Posterior cingulate gyrus (tissue), 11 donors: ENCODE measurements at places on chromosomes 5 and 9.

DNA sequence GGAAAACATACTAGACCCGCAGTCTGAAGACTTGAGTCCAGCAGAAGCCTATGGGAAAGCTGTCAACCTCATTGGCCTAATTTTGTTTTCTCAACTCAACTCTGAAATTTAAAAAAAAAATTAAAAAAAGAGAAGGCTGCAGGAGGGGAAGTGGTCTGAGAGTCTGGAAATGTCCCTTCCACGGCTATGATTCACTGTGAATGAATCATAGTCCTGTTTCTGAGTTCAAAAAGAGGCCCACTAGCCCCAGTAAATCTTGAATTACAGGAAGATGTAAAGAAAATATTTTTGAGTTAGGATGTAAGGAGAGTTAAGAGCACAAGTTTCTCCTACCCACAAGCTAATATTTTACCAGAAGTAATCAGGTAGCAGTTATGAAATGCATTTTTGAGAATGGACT is 565.5 kb upstream of the DMAC1 start:
- no peak for DNase-seq

- DNase-seq = no peak
Measured at GRCh38 chr9:107273634-107274033, 9.4 kb upstream of the RAD23B start.

DNA sequence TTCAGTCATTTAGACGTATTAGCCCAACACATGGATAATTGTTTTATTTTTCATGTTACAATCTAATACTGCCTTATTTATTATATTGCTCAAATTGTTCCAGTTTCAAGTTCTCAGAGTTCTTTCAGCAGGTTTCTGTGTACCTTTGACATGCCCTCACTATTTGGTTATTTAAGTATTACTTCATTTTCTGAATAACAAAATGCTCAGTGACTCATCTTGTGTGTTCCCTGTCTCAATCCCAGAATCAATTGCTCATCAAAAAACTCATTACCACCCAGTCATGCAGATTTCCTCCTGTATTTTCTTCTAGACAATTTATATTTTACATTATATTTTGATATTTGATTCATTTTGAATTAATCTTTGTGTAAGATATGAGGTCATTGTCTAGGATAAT is 562.6 kb downstream of the ANXA1 start:
- DNase-seq = no peak

- DNase-seq = no peak
Measured at GRCh38 chr9:135601988-135602387, 37.4 kb downstream of the GLT6D1 start.

- DNase-seq = no peak
Measured at GRCh38 chr5:149728303-149728702, 1.8 kb upstream of the PPARGC1B start.

DNA sequence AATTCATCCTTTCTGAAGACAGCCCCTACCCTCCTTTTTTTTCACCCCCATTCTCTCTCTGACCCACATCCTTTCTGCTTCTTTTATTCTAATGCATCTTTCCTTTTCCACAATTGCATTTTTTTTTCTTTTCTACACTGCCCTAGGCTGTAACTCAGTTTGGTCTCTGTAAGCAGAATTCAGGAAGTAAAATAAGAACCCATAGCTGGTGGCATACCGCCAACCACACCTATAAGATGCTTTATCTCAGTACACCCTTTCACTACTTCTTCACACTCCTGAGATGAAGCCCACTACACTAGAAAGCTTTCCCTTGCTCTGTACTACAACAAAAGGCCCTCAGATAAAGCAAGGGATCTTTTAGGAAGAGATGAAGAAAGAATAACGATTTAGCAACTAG is 16.1 kb upstream of the TSSK1B start:
- DNase-seq = no peak

- no peak for DNase-seq
Measured at GRCh38 chr5:84647581-84647980, 262.9 kb upstream of the EDIL3 start.

DNA sequence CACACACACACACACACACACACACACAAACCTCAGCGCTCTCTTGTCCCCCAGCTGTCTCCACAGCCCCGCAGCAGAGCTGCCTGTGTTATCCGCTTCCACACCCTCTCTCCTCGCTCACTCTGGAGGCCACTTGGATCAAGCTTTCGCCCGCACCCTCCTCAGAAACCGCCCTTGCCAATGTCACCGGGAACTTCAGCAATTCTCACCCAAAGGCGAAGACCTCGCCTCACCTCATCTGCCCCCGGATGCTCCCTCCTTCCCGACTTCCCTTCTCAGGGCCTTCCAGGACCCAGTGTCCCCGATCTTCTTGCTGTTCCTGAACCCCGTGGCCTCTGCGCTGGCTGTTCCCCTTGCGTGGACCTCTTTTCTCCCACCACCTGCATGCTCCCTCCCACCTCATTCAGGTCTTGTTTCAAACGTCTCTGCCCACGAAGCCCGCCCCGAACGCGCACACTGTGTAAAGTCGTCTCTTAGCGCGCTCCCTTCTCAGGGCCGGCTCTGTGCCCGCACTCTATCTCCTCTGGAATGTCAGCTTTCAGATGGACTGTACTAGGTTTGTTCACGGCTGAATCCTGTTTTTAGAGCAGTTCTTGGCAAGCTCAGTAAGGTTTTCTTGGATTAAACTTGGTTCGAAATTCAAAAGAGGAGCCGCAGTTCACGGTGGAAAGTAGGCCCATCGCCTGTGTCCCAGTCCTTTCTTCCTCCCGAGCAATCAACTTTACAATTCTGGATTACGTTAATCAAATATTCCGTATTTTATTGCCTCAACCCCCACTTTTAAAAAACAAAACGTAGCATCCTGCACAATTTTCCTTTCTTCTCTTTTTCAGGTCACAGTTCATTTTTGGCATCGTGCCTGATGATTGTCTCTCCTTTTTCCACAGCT is 1.0 kb upstream of the TRIM7 start:
- DNase-seq = no peak

DNA sequence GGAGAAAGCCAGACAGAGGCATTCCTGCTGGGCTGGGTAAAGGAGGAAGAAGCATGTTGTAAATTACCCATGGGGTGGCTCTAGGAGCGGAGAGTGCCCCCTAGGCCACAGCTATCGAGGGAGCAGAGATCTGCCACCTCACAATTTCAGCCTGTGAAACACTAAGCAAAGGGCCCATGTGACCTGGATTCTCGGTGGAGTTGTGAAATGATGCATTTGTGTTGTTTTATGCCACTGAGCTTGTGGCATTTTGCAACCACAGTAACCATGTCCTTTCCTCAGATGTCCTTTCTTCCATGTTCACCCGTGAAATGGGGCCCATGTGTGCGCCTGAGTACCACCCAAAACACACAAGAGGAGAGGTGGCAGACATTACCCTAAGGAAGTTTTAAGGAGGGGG is 159.3 kb downstream of the SYK start:
- DNase-seq = no peak

- DNase-seq = no peak
Measured at GRCh38 chr5:138515556-138516245, 27.3 kb downstream of the ETF1 start.

GRCh38 chr9:684941-685340 is 156.6 kb upstream of the DMRT1 start:
- no peak for DNase-seq

DNA sequence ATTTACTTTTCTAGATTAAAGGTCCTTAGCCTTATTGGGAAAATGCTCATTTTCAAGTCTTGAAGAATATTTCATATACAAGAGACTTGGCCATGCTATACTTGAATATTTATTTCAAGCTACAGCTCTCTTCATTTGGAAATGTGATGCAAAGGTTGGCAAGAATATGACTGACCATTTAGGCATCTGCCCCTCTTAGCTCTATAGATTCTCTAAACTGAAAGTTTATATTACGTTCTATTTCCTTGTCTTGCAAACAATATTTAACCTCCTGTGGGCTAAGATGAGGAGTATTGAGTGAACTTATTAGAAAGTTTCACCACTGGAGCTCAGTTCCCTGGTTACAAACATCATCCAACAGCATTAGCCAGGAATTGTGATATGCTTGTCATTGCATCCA is 593.1 kb downstream of the MAT2B start:
- no peak for DNase-seq

- no peak for DNase-seq
Measured at GRCh38 chr5:158522776-158523175, 576.9 kb downstream of the EBF1 start.

DNA sequence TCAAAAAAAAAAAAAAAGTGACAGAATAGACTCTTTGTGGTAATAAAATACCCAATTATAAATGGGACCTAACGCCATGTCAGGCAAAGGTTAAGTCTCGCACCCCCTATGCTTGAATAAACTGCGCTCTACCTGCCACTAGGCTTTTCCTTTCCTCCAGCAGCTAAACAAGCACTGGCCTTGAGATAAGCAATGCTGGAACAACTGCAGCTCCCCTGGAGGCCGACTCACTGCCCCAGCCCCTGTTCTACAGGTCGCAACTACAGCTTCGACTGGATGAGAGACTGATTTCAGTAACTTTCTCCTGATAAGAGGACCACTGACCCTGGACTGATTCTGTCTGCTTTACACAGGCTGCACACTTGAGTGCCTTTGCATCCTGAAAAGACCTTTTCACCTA is 210.2 kb downstream of the HSPA4 start:
- no peak for DNase-seq

DNA sequence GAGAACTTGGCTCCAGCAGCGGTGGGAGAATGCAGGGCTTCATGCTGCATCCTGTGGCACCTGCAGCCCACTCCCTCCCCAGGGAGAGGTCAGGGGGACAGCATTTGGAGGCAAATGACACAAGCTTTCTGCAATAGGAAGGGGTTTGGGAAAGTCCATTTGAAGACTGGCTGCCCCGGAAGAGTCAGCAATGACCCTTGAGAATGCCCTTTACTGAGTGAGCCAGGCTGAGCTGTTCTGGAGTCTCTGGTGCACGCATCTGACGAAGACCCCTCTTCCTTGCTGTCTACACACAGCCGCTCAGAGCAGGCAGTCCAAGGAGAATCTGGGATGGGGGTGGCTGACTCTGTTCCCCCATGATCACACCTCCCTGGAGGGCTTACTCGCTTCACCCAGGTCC is 5.5 kb upstream of the NXNL2 start:
- no peak for DNase-seq

DNA sequence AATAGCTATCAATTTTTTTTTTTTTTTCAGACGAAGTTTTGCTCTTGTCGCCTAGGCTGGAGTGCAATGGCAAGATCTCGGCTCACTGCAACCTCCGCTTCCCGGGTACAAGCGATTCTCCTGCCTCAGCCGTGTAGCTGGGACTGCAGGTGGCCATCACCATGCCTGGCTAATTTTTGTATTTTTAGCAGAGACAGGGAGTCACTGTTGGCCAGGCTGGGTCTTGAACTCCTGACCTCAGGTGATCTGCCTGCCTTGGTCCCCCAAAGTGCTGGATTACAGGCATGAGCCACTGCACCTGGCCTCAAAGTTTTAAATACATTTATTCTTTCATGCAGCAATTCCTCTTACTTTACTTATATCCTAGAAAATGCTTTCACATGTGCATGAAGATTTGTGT is 17.6 kb downstream of the TRIM14 start:
- no peak for DNase-seq

DNA sequence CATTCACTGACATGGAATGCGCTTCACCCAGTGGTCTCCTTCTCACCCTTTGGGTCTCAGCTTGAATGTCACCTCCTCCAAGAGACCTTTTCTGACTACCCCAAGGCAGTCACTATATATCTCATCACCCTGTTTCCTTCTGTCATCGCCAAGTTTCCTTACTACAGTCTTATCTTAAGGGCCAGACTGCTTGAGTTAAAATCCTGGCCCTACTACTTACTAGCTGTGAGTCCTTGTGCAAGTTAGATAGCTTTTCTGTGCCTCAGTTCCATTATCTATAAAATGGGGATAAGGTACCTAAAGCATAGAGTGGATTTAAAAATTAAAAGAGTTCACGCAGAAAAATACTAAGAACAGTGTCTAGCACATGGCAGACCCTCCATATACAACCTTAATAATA is 132.4 kb downstream of the GABBR2 start:
- no peak for DNase-seq

GRCh38 chr5:144304688-144305087 is 134.0 kb downstream of the KCTD16 start:
- DNase-seq = no peak

DNA sequence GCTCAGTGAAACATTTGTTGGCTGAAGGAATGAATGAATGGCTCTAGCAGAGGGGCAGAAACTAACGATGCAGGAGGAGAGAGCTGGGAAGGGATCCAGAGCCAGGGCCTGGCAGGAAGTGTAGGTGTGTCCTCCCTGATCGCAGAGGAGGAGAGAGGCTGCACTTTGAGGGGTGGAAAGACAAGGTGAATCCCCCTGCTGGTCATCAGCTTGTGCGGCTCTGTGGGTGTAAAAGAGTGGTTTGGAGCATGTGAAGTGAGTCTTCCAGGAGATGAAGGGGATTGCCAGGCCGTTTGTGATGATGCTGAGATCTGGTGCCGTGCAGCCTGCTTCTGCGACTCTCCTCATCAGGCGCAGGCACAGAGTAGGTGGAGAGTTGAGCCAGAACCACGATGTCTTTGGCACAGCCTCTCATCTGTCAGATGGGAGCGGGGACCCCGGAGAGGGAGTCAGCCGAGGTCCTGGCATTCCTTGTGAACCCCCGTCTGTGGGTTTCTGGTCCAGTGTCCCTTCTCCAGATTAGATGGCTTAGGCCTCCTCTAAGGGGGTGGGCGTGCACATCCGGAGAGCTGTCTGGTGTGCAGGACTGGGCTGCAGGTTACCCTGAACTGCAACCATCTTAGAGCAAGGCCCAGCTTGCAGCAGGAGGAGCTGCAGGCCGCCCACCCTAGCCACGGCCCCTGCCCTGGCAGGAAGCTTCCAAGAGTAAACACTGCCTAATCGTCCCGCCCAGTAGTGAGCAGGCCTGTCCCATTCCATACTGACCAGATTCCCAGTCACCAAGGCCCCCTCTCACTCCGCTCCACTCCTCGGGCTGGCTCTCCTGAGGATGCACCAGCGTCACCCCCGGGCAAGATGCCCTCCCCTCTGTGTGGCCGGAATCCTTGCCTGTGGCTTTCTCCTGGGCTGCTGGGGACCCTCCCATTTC is at the start of gene ADAMTS13:
TSS of gene ADAMTS13 (plus strand) at position 753 of the 928 bp plus-strand sequence. CDS start at position 830, 77 bp downstream.
- no peak for DNase-seq

DNA sequence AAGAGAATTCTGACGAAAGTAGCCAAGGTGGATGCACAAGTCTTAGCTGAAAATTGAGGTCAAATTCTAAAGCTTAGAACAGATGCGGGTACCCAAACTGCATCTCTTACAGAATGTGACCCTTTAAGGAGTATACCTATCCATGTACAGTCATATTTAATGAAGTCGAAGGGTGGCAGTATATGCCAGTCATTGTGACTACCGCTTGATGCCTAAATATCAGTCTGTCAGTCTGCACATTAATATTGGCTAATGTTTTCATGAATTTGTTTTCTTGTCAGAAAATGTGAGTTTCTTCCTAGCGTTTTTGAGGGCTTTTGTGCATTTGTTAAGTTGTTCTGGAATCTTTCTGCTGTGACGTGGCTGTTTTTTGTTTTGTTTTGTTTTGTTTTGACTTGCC is 264.5 kb upstream of the ELAVL2 start:
- no peak for DNase-seq

GRCh38 chr5:107781451-107781850 is 110.7 kb upstream of the EFNA5 start:
- no peak for DNase-seq

GRCh38 chr5:39476843-39477220 is 52.1 kb upstream of the DAB2 start:
- DNase-seq = no peak
